ENCODE measurements at places on chromosomes 2 and 18.
A peak's percentile ranks its signal among the peaks of the same experiment; 100 is the strongest.

GRCh38 chr2:240278661-240279060, 138.2 kb upstream of the OTOS start:
- DNase-seq = no peak

DNA sequence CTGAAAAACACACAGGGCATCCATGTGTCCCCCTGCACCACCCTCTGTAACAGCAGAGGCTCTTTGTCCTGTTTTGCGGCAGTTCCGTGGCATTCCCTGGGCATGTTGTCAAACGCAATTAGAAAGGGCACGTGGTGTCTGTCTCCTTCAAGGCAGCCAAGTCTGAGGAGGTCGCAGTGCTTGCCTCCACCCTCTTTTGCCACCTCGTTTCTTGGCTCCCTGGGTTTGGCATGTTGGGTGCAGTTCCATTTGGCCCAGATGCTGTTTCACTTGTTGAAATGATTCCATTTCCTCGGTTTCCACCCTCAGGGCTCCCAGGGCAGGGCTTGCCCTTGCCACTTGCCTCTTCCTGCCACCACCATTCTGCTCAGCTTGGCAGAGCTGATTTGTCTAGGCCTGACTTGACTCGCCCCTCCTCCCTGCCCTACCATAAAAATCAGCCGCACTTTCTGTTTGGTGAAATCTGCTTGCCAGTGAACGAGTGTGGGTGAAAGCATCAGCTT, 12.4 kb downstream of the CCL20 start:
- peak; percentile 1 for DNase-seq

GRCh38 chr18:59874166-59874565, 25.6 kb upstream of the PMAIP1 start:
- no peak for DNase-seq

- DNase-seq = peak; percentile 29
These were observed 1.0 kb upstream of the PPP4R3B start for GRCh38 chr2:55618275-55619055.

GRCh38 chr18:11529081-11529480, 80.3 kb upstream of the SLC35G4 start:
- DNase-seq = no peak

GRCh38 chr2:126914811-126915500, 16.3 kb downstream of the TEX51 start:
- DNase-seq = no peak

Measured in DMS153 (cell line).